NCI-H2171 treated with DMSO at 0.1 percent for 48 hours (cell line): ENCODE measurements at places on chromosomes 1 and 21.

DNA sequence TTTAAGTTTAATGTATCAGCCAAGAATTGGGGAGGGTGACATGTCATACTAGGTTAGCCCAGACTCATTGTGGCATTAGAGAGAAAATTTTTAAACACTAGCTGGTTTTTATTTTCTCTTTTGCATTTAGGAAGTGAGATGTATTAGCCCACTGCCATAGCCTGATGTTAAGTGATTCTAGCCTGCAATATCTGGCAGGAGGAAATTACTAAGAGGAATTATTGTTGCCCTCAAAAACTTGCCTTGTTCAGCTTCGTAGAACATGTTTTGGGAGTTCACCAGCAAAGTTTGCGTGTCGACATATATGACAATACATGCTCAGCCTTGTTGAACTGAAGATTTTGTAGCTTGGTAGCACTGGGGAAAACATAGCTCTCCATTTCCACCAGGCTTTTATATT, 12.5 kb downstream of the ADAM30 start:
- DNase-seq, result no peak

DNA sequence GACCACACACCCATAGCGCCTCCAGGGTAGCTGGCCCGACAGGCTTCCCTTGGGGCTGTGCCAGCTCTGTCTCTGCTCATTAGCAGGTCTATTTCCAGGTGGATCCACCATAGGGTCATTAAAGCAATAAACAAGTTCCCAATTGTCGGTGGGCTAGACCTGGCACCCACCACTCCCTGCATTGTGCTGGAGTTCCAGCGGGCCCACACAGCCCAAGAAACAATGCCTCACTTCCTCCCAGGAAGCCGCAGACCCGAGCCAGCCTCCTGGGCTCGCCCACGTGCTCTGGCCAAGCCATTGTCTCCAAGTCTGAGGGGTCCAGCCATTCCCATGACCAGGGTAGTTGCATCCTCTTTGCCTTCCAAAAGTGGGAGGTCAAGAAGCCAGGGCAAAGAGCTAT, 27.5 kb upstream of the SOX13 start:
- no peak for DNase-seq

GRCh38 chr1:151058692-151059091, 730 bp downstream of the CDC42SE1 start:
- DNase-seq, result peak; percentile 18

- DNase-seq, result peak; percentile 60
These were observed 559 bp downstream of the BACH1 start for GRCh38 chr21:29299046-29299915.

GRCh38 chr1:230979952-230980351, 1.1 kb downstream of the ARV1 start:
- no peak for DNase-seq
